ENCODE measurements at places on chromosomes 4 and X. TPM values are rescaled to one million over a fixed set of nuclear protein-coding genes. Genes with fewer than 3 reads are reported as not detected.

ODAPH gene
- 0.54 TPM for total RNA-seq

NR3C2 gene
- total RNA-seq: 0.29 TPM

HERC6 gene
- 6.0 TPM for total RNA-seq

GAGE2A gene
- total RNA-seq: not detected

FAT4 gene
- total RNA-seq: not detected

- no peak for DNase-seq
Measured at GRCh38 chrX:85084770-85085393, 81.2 kb downstream of the APOOL start.

GRCh38 chrX:130529531-130529930 lies 127.7 kb downstream of the RBMX2 start:
- DNase-seq: no peak

- DNase-seq: no peak
Measured at GRCh38 chr4:144451766-144452450, 194.0 kb upstream of the HHIP start.

- peak; percentile 5 for DNase-seq
Measured at GRCh38 chrX:153469811-153470410, 465 bp downstream of the HAUS7 start.

DNA sequence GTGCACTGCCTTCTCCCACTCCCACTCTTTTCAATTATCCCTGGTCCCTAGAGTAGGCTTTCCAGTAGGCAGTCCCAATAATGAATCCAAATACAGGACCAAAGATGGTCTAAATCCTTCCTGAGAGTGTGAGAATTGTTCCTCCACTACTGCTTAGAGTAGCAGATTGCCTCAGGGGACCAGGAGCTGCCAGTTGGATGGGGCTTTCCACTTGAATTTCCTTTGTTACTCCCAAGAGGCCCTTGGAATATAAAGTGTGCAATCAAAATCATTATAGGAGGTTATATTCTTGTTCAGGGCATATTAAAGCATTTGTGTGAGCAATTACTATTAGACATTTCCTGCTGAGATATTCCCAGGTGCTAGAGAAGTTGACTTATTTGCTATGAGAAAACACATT lies 156.6 kb upstream of the TLL1 start:
- no peak for DNase-seq

GRCh38 chrX:132676102-132676501 lies 187.3 kb upstream of the MBNL3 start:
- no peak for DNase-seq

DNA sequence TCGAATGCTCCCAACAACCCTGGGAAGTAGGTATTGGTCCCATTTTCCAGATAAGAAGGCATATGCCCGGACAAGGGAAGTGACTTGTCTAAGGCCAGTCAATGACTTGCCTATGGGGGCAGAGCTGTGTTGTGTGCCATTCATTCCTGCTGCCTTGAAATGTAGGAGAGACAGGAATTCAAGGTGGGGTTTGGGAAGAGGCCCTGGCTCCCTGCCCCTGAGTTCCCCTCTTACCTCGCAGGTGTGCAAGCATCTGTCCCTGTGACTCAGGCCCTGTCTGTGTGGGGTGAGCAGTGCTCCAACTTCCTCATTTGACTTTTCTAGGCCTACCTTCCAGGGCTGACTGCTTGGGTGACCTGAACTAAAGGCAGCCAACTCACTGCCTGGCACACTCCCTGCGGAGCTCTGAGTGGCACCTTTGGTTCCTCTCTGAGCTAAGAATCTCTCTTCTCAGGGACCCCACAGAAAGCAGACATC lies 5.1 kb downstream of the EFNB1 start:
- no peak for DNase-seq

- no peak for DNase-seq
Measured at GRCh38 chrX:73268463-73268862, 53.8 kb upstream of the NAP1L2 start.
